ENCODE measurements at places on chromosomes 12 and 14.

- DNase-seq = peak; percentile 9
Observed at GRCh38 chr12:97075161-97075933, 168.3 kb downstream of the NEDD1 start.

- no peak for DNase-seq
Observed at GRCh38 chr14:97705107-97705506, 907.9 kb downstream of the VRK1 start.

- DNase-seq = peak; percentile 73
Observed at GRCh38 chr14:54343272-54344121, 53.3 kb upstream of the CDKN3 start.

GRCh38 chr12:78683626-78684025 lies 180.9 kb upstream of the SYT1 start:
- DNase-seq = no peak

- peak; percentile 78 for DNase-seq
Observed at GRCh38 chr14:92553438-92553837, 39.9 kb downstream of the RIN3 start.

DNA sequence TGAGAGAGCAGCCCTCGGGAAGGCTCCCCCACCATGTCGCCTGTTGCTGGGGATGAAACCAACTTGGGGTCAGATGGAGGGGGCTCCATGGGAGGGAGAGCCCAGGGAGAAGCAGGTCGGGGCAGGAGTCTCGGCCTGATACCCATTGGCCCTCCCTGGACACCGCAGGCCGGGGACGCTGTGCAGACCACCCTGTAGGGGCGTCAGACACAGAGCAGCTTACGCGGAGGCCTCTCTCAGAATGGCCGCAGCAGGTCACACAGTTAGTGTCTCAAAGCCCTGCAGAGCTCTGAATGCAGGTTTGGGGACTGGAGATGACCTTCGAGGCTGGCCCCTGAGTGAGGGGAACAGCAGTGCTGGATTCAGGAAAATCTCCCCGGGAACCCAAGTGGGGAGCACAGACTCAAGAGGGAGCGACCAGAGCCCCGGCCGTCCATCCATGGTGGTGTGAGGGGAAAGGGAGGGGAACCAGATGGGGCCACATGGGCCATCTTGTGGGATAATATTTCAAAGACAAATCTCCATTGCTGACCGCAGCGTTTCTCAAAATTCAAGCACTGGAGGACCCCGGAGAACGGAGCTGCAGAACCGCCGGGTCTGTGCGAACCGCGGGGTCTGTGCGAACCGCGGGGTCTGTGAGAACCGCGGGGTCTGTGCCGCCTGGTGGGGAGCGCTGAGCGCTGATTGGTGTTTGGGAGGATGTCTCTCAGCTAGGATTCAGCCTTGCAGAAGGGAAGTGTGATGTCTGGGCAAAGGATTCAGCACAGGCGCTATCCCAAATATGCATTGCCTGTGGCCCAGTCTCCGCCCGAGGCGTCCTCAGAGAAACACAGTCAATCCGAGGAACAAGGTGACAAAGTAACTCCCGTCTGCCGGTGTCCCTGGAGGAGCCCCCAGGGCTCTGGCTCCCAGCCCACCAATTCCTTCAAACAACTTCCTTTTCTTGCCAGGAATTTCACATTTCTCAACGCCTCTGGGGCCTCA lies 324.4 kb upstream of the RTL1 start:
- DNase-seq = no peak
